ENCODE measurements at places on chromosomes 2 and 18.

DNA sequence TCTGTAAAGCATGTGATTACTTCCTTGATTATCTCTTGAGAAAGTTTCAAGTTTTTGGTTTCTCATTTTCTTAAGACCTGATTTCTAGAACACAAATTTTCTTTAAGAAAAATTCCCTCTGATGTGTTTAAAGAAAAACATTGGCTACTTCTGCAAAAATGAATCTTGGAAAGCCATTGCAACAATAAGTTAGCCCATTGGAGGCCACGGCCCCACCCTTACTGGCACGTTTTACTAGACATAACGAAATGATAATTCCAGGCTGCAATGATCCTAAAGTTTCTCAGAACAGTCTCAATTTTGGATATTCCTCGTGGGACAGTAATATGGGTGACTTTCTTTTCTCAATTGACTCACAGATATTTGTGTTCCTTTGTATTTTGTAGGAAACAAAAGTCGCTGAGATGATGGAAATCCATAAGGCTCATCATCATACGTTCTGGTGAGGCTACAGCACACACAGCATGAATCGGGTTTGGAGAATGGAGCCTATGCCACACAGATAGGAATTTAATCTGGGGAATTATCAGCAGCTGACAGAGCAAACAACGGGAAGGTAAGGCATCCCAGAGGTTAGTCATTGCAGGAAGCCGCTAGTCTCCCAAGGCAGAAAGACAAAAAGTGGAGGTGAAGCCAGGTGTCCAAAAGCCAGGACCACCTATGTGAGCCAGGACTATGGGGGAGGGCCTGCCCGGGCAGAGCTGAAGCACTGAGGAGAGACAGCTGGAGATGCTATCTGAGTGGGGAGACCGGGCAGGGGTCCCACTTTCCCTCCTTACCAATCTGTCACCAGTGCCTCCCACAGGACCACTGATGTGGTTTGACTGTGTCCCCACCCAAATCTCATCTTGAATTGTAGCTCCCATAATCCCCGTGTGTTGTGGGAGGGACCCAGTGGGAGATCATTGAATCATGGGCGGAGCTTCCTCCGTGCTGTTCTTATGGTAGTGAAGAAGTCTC, 35.9 kb downstream of the SOWAHC start:
- DNase-seq, result no peak

- no peak for DNase-seq
Measured at GRCh38 chr18:56662902-56663301, 11.7 kb downstream of the WDR7 start.

- no peak for DNase-seq
Measured at GRCh38 chr18:76323891-76324290, 171.2 kb downstream of the ZNF516 start.

DNA sequence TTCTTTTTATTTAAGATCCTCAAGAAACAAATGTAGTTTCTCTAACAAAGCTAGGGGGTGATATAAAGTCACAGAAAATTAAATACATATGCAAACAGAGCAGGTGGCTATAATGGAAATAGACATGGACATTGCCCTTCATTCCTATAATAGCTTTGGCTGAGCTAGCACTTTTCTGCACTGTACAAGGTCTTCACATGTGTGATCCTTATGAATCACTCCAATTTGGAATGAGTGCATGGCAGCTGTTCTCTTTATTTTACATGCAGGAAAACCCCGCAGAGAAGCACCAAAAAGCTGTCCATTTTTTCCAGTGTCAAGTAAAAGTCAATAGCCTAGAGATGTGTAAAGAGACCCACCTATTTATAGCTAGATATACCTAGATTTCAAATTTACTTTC, 747.4 kb upstream of the SLC8A1 start:
- DNase-seq, result no peak

DNA sequence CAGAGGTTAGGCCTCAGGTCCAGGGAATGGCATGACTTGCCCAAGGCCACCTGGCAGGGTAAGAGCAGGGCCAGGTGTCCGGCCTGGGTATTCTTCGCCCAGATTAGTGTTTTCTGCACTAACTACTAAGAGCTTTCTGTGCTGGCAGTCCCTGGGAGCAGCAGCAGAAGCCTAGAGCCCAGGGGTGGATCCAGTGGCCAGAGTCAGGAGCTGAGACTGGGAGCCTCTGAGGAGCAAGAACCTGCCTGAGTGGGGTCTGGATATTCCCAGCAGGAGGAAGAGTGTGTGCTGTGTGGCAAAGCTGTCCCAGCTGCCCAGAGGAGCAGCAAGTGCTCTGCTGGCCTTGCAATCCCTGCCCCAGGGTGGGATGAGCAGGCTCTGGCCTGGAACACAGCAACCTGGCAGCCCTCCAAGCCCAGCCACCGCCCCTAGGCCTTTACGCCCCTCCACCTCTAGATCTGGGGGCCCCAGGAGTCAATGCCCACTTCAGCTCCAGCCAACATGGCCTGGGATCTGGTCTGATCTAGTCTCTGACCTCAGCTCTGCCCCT, 30.7 kb upstream of the GPAT2 start:
- no peak for DNase-seq

Measured in HL-60 (cell line).